ENCODE measurements at places on chromosomes 4 and X.

GRCh38 chr4:79788884-79789283, 284.1 kb downstream of the ANTXR2 start:
- H3K36me3 ChIP-seq: no peaks in the 10 kb centered on the region
- no peak overlapping the region for H3K4me3 ChIP-seq
- no peak overlapping the region for H3K27ac ChIP-seq
- no peaks in the 10 kb centered on the region for H3K27me3 ChIP-seq
- no peaks in the 10 kb centered on the region for H3K4me1 ChIP-seq

DNA sequence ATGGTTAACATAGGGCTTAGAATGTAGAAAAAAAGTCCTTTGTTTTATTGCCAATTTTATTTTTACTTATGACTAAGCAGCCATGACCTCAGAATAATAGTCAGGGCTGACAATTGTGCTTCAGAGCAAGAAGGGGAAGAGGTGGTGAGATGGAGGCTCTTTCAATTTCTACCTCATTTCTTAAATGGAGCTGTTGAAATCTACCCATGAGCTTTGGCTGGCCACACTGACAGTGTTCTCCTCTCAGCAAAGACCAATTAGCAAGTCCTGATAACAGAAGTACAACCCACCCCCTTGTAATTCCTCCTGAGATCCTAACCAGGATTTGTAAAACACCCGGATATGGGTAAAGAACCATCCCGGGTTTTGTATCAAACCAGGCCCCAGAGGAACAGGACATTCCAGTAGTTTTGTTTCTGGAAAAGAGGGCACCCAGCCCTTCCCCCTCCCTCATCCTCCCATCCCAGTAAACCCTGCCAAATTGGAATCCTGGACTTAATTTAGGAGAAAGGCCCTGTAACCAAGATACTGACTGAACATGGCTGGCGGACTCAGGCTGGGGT, at the start of gene HEPH:
Gene HEPH, plus strand, starts transcription at position 399 of the 563 bp plus-strand sequence. CDS start 6,324 bp downstream, outside the sequence.
- no peaks in the 10 kb centered on the region for H3K27me3 ChIP-seq
- H3K27ac ChIP-seq: peak within 1 kb of the TSS; percentile 18
- H3K36me3 ChIP-seq: no peaks in the 10 kb centered on the region
- H3K4me1 ChIP-seq: no peaks in the 10 kb centered on the region
- H3K4me3 ChIP-seq: peak within 1 kb of the TSS; percentile 40

DNA sequence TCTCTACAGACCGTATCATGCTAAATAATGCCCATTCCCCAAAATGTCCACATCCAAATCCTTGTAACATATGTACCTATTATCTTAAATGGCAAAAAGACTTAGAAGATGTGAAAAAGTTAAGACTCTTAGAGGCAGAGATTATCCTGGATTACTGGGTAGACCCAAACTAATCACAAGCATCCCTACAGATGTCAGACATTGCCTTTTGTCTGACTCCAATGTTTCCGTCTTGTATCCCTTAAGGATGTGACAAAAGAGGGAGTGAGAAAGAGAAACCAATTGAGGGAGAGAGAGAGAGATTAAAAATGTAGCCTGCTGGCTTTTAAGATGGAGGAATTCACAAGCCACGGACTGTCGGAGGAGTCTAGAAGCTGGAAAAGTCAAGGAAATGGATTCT, 401.9 kb upstream of the FSTL5 start:
- H3K27ac ChIP-seq: no peak overlapping the region
- H3K27me3 ChIP-seq: no peaks in the 10 kb centered on the region
- H3K36me3 ChIP-seq: no peaks in the 10 kb centered on the region
- no peaks in the 10 kb centered on the region for H3K4me1 ChIP-seq
- no peak for DNase-seq

GRCh38 chr4:94722748-94723147, 35.0 kb upstream of the BMPR1B start:
- no peaks in the 10 kb centered on the region for H3K4me1 ChIP-seq
- no peaks in the 10 kb centered on the region for H3K36me3 ChIP-seq
- no peak overlapping the region for H3K4me3 ChIP-seq
- no peak overlapping the region for H3K27ac ChIP-seq

DNA sequence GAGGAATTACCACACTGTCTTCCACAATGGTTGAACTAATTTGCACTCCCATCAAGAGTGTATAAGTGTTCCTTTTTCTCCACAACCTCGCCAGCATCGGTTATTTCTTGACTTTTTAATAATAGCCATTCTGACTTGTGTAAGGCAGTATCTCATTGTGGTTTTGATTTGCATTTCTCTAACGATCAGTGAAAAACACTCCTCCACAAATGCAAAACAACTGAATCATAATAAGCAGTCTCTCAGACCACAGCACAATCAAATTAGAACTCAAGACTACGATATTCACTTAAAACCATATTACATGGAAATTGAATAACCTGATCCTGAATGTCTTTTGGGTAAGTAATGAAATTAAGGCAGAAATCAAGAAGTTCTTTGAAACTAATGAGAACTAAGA, 371.7 kb downstream of the CXXC4 start:
- no peak overlapping the region for H3K27ac ChIP-seq
- H3K4me3 ChIP-seq: no peak overlapping the region
- no peaks in the 10 kb centered on the region for H3K4me1 ChIP-seq
- no peaks in the 10 kb centered on the region for H3K36me3 ChIP-seq
- no peak for DNase-seq

DNA sequence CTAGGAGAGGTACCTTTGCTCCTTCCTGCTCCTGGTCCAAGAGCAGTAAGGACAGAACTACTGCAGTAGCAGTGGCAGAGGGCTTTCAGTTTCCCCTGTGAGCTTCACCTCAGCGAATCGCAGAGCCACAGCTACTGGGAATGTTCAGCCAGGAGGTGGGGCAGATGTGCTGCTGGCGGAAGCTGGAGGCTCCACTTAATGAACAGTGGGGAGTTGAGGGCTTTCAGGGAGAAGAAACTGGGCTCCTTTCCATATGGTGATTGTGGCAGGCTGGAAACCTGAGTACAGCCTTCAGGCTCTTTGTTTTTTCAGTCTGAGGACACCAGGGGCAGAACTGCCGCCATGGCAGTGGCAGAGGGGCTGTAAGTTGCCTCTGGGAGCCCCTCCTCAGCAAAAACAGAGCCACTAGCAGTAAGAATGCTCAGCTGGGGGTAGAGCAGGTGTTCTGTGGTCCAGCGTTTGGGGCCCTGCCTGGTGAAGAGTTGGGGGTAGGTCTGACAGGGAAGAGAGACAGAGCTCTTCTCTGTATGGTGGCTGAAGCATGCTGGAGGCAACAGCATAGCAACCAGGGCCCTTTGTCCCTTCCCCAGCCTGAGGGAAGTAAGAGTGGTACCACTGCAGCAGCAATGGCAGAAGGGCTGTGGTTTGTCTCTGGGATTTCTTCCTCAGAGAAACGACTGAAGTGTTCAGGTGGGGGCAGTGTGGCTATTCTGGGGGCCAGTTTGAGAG, 106.0 kb upstream of the GRXCR1 start:
- no peaks in the 10 kb centered on the region for H3K27me3 ChIP-seq
- H3K4me1 ChIP-seq: no peaks in the 10 kb centered on the region
- H3K4me3 ChIP-seq: no peak overlapping the region
- no peaks in the 10 kb centered on the region for H3K36me3 ChIP-seq
- no peak overlapping the region for H3K27ac ChIP-seq
- no peak for DNase-seq

DNA sequence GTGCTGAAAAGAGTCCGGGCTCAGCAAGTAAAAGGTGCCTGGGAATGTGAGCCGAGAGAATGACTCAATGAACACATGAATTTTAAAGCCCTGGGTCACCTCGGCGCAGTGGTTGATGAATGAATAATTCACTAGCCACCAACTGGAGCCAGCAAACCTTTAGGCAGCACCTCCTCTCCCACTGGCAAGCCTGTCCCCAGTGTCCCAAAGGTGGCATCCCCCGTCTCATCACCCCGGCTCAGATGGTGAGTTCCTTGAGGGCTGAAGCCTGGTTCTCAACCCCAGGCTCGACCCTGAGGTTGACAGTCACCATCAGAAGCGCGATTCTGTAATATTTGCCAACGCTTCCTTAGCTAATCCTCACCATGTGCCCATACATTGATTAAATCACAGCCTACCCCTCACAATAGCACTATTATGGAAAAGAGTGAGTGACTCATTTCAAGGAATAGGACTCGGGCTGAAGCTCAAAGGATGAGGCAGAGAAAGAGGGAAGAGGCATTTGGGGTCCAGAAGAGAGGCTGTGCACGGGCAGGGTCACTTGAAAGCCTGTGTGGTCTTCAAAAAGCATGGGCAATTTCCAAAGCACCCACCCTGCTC, 2.7 kb upstream of the CCNQ start:
- H3K27ac ChIP-seq: no peak overlapping the region
- no peak overlapping the region for H3K4me3 ChIP-seq
- peaks cover 17% of the 10 kb centered on the region for H3K4me1 ChIP-seq
- H3K36me3 ChIP-seq: peaks cover 4% of the 10 kb centered on the region
- no peaks in the 10 kb centered on the region for H3K27me3 ChIP-seq

GRCh38 chr4:2793586-2794485, 951 bp downstream of the SH3BP2 start:
- H3K4me3 ChIP-seq: peak overlapping the region; percentile 50
- peak; percentile 33 for DNase-seq
- peaks cover 8% of the 10 kb centered on the region for H3K27me3 ChIP-seq
- peaks cover 75% of the 10 kb centered on the region for H3K4me1 ChIP-seq
- peaks cover 11% of the 10 kb centered on the region for H3K36me3 ChIP-seq
- peak overlapping the region; percentile 57 for H3K27ac ChIP-seq

- DNase-seq: no peak
- H3K27me3 ChIP-seq: no peaks in the 10 kb centered on the region
- no peaks in the 10 kb centered on the region for H3K36me3 ChIP-seq
Observed at GRCh38 chr4:93243262-93243661, 585.3 kb upstream of the ATOH1 start.

GRCh38 chrX:134676436-134676835, 18.2 kb upstream of the PLAC1 start:
- no peak overlapping the region for H3K4me3 ChIP-seq
- H3K4me1 ChIP-seq: no peaks in the 10 kb centered on the region
- DNase-seq: no peak
- H3K36me3 ChIP-seq: no peaks in the 10 kb centered on the region
- no peaks in the 10 kb centered on the region for H3K27me3 ChIP-seq
- H3K27ac ChIP-seq: no peak overlapping the region

DNA sequence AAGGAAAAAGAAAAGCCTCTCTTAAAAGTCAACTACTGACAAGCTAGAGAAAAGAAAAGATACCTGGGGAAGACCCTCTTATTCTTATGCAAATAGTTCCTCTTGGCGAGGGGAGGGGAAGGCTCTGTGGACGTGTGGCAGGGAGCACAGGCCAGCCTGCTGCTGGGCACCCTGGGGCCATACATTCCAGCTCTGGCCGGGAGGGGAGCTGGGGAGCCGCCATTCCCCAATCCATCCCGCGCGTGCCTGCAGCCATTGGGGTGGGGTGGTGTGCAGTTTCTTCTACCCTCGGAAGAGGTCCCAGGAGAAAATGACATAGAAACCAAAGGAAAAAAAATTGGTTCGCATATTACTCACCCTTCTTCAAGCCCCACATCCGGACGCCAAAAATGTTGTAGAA, 1496.4 kb downstream of the RPA4 start:
- no peaks in the 10 kb centered on the region for H3K4me1 ChIP-seq
- no peaks in the 10 kb centered on the region for H3K36me3 ChIP-seq
- peaks cover 7% of the 10 kb centered on the region for H3K27me3 ChIP-seq
- no peak for DNase-seq
- no peak overlapping the region for H3K4me3 ChIP-seq

DNA sequence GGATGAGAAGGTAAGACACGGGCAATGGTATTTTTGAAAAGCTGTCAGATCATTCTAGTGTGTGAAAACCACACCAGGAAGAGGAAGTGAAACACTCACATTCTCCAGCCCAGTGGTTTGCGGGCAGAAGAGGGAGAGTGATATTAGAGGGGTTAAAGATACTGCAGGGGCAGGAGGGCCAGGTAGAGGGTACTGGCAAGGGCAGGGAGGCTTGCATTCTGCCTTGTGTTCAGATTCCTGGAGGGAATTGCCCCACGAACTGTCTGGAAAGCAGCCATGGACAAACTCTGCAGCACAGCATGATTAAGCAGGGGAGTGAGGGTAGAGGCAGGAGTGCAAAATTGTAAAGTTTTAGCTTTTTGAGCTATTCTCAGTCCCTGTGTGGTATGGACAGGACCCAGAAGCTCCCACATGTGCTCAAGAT, 30.9 kb downstream of the NIPAL1 start:
- no peak overlapping the region for H3K4me3 ChIP-seq
- H3K36me3 ChIP-seq: no peaks in the 10 kb centered on the region
- no peak for DNase-seq
- H3K4me1 ChIP-seq: no peaks in the 10 kb centered on the region

GRCh38 chrX:80578517-80579105, 158.4 kb downstream of the TENT5D start:
- no peaks in the 10 kb centered on the region for H3K4me1 ChIP-seq
- DNase-seq: peak; percentile 71
- H3K27me3 ChIP-seq: no peaks in the 10 kb centered on the region

DNA sequence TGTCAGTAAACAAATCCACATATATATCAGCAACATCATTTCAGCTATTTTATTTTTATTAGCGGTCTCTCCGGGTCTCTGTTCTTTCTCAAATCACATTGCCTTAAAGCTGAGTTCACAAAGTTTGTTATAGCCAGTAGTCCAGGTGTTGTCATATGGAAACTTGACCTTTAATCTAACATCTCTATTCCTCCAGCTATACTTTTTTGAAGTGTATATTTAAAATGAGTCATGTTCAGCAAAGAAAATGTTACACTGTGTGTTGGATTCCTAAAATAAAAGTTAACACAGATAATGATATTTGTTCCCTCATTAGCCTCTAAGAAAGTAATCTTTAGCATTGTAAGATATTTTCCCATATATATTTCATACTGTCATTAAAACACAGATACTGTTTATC, 63.6 kb downstream of the SMARCAD1 start:
- peaks cover 12% of the 10 kb centered on the region for H3K36me3 ChIP-seq
- H3K4me3 ChIP-seq: no peak overlapping the region
- DNase-seq: no peak
- H3K27me3 ChIP-seq: no peaks in the 10 kb centered on the region

- H3K4me1 ChIP-seq: no peaks in the 10 kb centered on the region
- H3K4me3 ChIP-seq: no peak overlapping the region
Observed at GRCh38 chrX:110665223-110666002, 130.2 kb downstream of the CHRDL1 start.

DNA sequence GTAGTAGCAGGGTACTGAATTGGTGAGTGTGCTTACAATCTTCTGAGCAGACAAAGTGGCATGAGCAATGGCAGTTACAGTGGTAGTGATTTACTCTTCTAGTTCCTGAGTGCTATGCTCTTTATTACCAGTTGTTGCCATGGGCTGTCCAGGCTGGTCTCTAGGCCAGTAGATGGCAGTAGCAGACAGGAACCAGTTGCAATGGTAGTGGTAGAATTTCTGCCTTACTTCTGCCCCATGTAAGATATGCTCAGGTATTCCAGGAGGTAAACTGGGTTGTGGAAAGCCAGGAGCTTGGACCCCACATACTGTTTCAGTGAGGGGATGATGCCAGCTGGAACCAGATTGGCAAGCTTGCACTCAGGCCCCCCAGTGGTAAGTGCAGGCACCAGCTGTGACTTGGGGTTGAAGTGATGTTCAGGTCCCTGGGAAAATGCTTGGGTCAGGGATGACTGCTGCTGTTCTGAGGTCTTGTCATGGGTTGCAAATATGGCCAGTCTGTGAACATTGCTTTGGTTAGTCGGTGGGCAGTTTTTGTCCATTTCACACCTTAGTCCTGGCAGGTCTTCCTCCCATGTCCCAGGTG, 63.0 kb upstream of the ZXDB start:
- H3K27ac ChIP-seq: no peak overlapping the region
- H3K4me1 ChIP-seq: no peaks in the 10 kb centered on the region
- DNase-seq: no peak
- H3K27me3 ChIP-seq: no peaks in the 10 kb centered on the region

GRCh38 chrX:57083143-57083542, 38.2 kb downstream of the SPIN2B start:
- H3K27me3 ChIP-seq: no peaks in the 10 kb centered on the region
- H3K4me1 ChIP-seq: no peaks in the 10 kb centered on the region
- DNase-seq: no peak
- H3K36me3 ChIP-seq: no peaks in the 10 kb centered on the region
